ENCODE measurements at places on chromosomes 11 and 22.
A peak's percentile ranks its signal among the peaks of the same experiment; 100 is the strongest.

DNA sequence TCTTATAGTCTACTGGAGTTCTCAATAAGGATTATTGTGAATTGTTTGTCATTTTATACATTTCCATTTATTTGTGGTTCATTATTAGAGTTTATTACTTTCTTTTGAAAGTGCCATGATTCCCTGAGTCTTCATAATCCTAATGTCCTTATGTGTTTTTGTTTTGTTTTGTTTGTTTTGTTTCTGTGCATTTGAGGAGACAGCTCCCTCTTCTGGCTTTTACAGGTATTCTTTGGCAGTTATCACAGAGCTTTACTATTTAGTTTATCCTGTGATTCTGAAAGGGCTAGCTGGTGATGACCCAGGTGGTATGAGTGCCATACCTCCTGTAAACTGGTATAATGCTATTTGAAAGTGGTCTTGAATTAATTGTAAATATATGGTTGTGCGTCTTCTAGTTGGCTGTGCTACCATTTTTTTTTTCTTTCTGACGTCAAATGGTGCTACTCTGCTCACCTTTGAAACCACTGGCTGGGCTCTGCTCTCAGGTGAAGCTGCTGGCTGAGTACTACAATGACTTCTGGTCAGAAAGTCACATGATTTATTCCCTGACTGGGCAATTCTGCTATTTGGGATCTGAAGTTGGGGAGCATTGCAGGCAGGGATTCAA is 751.2 kb downstream of the JRKL start:
- DNase-seq: no peak

DNA sequence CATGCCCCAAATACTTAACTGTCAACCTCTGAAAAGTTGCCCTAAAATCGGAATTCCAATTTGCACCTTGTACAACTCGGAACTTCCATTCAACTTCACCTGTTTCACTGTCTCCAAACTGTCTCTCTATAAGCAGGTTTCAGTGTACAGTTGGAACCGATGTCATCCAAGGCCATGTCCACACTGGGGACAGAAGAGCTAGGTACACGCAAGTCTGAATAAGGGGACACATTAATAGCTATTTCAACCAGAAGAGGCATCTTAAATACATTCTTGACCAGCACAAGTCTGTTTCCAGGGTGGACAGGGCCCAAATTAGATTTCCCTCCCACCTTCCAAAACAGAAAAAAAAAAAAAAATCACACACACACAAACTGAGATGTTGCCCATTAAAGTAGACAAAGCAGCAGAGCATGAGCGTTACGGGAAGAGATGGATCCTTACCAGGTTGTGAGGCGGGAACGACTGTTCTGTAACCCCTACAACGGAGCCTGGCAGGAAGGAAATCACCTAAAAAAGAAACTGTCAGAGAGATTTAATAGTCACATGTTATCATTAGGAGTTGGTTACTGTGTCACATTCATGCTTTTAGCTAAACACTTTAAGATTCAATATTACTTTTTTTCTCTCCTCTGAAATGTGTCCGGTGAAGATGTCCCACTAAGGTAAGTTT is 1.7 kb downstream of the CREBZF start:
- no peak for DNase-seq

GRCh38 chr11:82814379-82814778 is 80.7 kb upstream of the FAM181B start:
- no peak for DNase-seq

GRCh38 chr11:13745165-13745564 is 76.7 kb downstream of the FAR1 start:
- DNase-seq: no peak

- no peak for DNase-seq
These were observed 52.3 kb downstream of the SIK3 start for GRCh38 chr11:117045956-117046355.

DNA sequence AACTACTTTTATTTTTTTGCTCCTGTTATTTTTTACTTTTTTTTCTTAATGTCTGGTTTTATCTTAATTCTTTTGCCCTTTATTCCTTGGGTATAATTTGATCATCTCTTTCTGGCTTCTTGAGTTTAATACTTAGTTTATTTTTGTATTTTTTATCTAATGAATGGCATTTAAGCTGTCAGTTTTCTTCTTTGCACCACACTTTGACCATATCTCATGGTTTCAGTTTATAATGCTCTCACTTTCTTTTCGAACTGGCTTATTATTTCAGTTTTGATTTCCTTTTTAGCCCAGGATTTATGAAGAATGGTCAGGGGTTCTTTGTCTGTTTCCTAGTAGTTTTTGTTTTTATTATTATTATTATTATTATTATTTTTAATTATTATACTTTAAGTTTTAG is 48.3 kb downstream of the QSER1 start:
- DNase-seq: no peak

- no peak for DNase-seq
These were observed 897.9 kb upstream of the FAT3 start for GRCh38 chr11:91326751-91327150.

DNA sequence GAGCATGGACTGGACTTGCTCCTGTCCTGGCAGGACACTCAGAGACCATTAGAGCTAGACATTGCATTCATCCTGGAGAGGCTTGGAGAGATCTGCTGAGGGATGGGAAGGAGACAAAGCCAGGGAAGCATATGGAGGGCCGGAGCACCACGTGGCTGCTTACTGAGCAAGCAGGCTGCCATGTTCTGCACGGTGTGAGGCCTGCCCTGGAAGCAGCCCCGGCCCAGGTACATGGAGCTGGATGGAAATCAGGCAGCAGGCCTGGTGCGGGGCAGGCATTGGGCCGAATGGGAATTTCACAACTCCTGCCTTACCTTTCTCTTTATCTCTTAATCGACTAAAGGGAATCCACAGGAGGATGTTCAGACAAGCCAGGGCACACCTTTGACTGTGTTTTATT is 371.5 kb downstream of the OPCML start:
- no peak for DNase-seq

GRCh38 chr11:15189641-15190365 is 75.1 kb downstream of the INSC start:
- DNase-seq: no peak

- DNase-seq: no peak
These were observed 5.2 kb upstream of the OAF start for GRCh38 chr11:120205596-120206161.

DNA sequence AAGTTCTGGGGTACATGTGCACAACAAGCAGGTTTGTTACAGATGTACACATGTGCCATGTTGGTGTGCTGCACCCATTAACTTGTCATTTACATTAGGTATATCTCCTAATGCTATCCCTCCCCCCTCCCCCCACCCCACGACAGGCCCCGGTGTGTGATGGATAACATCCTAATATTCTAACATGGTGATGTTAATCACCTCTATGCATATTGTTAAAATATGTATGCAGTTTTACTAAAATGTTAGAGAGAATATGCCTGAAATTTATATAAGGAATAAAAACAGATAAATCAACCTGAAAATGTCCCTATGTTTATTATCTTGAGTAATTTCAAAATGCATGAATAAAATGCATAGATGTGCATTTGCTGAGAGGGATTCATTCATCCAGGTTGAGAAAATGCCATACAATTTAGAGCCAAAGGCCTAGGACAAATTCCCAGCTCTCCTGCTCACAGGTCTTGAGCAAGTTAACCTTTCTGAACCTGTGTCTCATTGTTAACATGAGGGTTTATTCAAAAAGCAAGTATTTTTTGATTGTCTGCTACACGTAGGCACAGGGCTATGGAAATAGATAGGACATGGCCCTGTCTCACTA is 38.7 kb downstream of the APIP start:
- DNase-seq: no peak

DNA sequence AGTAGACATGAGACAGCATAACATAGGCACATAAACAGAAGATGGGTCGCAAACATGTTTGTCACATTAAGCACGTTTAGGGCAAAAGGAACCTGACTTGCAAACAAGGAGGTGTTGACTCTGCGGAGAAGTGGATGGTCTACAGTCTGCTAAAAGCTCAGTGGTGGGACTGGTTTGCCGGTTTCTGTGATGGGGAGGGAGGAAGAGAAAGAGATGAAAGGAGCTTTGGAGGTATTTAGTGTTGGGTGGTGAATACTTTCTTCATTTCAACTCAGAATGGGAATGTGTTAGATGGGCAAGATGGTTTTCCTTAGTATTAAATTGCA is 191.4 kb upstream of the SORL1-AS1 start:
- no peak for DNase-seq

DNA sequence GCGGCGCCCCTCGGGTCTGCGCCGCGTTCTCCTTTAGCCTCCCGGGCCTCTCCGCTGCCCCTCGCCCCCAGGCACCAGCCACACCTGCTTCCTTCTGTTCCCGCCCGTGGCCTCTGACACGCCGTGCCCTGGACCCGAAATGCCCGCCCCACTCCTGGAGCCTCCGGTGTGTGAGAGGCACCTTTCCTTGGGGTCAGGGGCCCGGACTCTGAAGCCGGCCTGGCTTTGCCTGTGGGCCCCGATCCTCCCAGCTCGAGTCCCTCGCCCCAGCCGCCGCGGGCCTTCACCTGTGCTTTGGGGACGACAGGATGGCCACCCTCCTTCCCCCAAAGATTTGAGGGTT is 661 bp upstream of the CDPF1 start:
- peak; percentile 46 for DNase-seq

DNA sequence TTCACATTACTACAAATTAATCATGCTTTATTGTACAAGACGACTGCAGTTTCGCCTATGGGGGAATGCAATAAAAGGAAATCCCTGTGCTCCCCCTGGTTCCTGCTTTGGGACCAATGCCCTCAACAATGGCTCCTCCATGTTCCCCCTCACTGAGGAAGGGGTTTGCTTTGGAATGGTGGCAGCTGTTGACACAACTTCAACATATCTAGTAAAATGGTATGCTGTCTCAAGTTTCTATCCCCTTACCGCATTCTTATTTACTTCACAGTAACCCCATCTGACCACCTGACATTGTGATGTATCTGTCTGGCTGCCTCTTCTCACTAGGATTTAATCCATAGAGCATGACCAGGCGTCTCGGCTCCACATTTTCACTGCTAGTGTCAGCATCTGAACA is 48.8 kb downstream of the PIWIL3 start:
- no peak for DNase-seq

DNA sequence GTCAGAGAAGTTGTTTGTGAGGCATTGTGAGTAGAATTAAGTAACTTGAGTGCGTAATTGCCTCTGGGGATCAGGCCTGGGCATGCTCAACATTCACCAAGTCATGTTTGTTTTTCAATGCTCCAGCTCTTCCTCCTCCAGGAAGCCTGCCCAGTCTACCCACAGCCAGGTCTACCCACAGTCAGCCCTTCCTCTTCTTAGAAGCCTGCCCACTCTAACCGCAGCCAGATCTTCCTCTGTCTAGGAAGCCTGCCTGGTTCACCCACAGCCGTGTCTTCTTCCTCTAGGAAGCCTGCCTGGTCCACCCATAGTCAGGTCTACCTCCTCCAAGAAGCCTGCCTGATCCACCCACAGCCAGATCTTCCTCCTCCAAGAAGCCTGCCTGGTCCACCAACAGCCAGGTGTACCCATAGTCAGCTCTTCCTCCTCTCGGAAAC is 25.0 kb downstream of the LRP5 start:
- DNase-seq: no peak

DNA sequence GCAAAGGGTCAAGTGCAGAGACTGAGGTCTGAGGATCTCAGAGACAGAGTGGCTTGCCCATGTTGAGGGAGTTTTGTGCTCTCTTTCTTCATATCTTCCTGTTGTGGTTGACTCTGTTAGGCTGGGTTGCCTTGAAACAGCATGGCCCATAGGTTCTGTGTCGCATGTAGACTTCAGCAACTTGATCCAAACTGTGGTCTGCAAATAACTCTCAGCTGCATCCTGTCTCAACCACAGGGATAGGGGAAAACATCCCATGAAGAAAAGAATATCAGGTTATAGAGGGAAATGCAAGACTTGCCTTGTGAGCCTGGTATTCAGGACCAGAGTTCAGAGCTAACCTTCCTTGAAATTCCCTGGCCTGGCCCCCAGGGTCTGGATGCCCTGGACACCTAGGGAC is 69.4 kb downstream of the FLI1 start:
- no peak for DNase-seq

GRCh38 chr22:31247726-31248125 is 35.6 kb downstream of the LIMK2 start:
- DNase-seq: no peak

- DNase-seq: no peak
These were observed 406.8 kb downstream of the ETS1 start for GRCh38 chr11:128180441-128181087.

- peak; percentile 16 for DNase-seq
These were observed 2.0 kb downstream of the CFL1 start for GRCh38 chr11:65855927-65856363.
